ENCODE measurements at places on chromosomes 2 and 18.

- DNase-seq = no peak
- H3K27ac ChIP-seq = no peak overlapping the region
- no peak overlapping the region for H3K4me3 ChIP-seq
- no peaks in the 10 kb centered on the region for H3K4me1 ChIP-seq
- no peaks in the 10 kb centered on the region for H3K27me3 ChIP-seq
- no peaks in the 10 kb centered on the region for H3K36me3 ChIP-seq
Observed at GRCh38 chr2:115396579-115396978, 954.1 kb downstream of the DPP10 start.

DNA sequence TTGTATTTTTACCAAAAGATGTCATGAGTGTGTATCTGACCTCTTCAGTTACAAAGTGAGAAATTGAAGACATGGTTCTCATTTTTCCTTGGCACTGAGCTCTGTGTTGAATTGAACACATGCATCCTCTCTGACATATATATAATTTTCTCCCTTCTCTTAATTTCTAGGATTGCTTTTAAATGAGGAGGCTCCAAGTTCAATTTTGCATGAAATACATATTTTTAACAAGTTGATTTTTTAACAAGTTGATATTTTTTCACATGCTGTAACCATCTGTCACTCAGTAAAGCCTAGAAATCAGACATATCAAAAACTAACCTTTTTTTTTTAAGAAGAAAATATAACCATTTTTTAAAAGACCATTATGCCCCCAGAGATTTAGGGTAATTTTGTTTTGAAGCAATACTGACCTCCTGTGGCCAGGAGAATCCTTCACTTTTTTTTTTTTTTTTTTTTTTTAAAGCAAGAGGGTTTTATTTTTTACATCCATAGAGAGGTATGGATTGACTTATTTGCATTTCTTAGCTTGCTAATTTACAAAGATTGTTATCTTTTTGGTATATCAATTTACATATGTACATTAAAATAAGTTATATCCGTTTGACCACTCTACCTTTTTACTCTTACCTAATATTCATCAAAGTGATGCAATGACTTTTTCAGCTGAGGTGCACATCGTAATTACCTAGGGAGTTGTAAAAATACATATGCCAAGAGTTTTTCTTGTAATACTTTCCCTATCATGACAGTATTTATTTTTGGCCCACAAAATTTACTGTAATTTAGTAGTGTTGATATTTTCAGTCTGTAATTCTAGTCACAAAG, 161.8 kb downstream of the SOCS6 start:
- DNase-seq = no peak
- no peaks in the 10 kb centered on the region for H3K4me1 ChIP-seq
- H3K36me3 ChIP-seq = no peaks in the 10 kb centered on the region
- H3K27ac ChIP-seq = no peak overlapping the region
- no peaks in the 10 kb centered on the region for H3K27me3 ChIP-seq

DNA sequence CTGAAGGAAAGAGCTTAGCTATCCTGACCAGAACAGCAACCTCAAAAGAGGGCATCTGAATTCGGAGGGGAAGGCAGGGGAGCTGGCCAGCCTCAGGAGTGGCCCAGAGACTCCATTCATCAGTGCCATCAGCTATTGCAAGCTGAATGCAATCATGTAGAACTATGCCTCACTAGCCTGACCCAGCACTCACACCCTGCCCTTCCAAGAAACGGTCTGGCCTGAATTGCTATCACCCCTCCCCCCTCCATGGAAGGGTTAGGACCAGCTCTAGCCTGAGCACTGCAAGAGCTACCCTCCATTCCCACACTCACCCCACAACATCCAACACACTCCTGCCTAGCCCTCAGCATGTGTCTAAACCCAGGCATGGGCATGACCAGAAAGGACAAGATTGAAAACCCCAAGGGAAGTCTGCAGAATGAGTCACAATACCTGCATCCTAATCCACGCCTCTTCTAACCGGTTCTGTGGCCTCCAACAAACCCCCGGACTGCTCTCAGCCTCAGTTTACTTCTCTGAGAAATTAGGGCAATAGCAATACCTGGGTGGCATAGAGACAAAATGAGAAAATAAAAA, 120.3 kb downstream of the BCL11A start:
- no peak overlapping the region for H3K4me3 ChIP-seq
- H3K36me3 ChIP-seq = no peaks in the 10 kb centered on the region
- no peak overlapping the region for H3K27ac ChIP-seq

- H3K27ac ChIP-seq = no peak overlapping the region
- no peak for DNase-seq
Observed at GRCh38 chr2:196934672-196935071, 8.2 kb upstream of the PGAP1 start.

GRCh38 chr2:29361231-29361630, 246.0 kb downstream of the CLIP4 start:
- no peaks in the 10 kb centered on the region for H3K4me1 ChIP-seq
- no peak overlapping the region for H3K27ac ChIP-seq
- no peak for DNase-seq
- no peaks in the 10 kb centered on the region for H3K36me3 ChIP-seq
- H3K4me3 ChIP-seq = no peak overlapping the region

Measured in suprapubic skin (tissue), 4 donors.